ENCODE measurements at places on chromosomes 6 and 20. TPM values are rescaled to one million over a fixed set of nuclear protein-coding genes. Genes with fewer than 3 reads are reported as not detected.

Gene TINAG
- not detected for polyA plus RNA-seq

DNA sequence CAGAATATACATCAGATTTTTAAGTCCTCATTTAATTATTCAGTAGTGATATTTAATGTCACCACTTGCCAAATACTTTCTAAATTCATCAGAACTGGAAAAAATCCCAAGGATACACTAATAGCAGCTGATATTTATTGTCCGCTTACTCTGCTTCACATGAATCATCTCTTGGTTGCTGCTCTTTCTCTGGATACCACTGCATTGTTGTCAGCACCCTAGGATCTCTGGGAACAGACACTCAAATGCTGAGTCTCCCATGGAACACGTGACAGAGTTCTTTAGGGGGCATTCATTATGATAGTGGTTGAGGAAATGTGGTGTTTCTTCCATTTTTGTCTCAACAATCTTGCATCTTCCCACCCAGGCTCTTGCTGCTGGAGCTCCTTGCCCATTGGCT lies 318.0 kb downstream of the RFPL4B start:
- DNase-seq, result no peak

DNA sequence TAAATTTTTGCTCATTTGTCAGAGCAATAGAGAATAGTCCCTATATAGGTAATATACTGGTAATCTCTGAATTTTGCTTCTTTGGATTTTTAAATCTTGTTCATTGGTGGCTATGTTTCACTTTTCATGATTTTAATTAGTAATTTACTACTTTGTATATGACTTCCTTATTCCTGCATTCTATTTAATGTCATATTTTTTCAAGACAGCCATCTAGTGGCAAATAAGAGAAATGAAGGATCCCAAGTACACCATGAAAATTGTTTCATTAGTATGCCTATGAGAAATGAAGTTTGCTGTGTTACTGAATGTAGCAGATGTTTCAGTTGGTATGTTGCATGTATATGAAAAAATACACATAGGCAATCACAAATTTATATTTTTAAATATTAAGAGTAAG lies 82.4 kb downstream of the ZNF292 start:
- no peak for DNase-seq

- DNase-seq, result no peak
Measured at GRCh38 chr6:41730531-41731436, 4.6 kb downstream of the TFEB start.

DNA sequence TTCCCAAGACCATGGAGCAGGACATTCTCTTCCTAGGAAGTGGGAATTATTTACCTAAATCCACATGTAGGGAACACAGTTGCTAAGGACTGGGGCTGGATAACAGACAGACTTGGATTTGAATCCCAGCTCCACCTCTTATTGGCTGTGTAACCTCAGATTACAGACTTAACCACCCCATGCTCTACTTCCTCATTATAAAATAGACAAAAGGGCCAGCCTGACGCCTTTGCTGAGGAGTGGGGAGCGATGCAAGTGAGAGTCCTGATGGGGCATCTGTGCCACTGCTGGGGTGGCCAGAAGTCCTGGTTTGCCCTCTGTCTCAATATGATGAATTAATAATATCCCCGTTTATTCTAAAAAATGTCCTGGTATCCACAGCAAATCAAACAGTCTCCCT lies 46.8 kb downstream of the SPATA2 start:
- no peak for DNase-seq

- peak; percentile 49 for DNase-seq
Measured at GRCh38 chr6:52746213-52746612, 17.1 kb downstream of the GSTA2 start.

Data from pancreas (tissue), 10 donors.